ENCODE measurements at places on chromosomes 2 and 18. TPM values are rescaled to one million over a fixed set of nuclear protein-coding genes. Genes with fewer than 3 reads are reported as not detected.

Gene CCDC141
- 18.0 TPM for total RNA-seq

Gene RRM2
- 24.8 TPM for total RNA-seq

Gene KIF5C
- 10.8 TPM for total RNA-seq

Gene WNT10A
- total RNA-seq: 1.9 TPM

Gene ASXL3
- total RNA-seq: 16.8 TPM

Gene ACTR3
- total RNA-seq: 151 TPM

Gene SETBP1
- 46.7 TPM for total RNA-seq

Gene NPAS2
- total RNA-seq: 11.8 TPM

Gene B4GALT6
- total RNA-seq: 7.5 TPM

Gene TRIM54
- total RNA-seq: 2.6 TPM

Gene CLEC4F
- not detected for total RNA-seq

Gene SERPINB4
- not detected for total RNA-seq

Gene SNED1
- total RNA-seq: 11.5 TPM

Gene RAB17
- 1.7 TPM for total RNA-seq

Gene DTNB
- 14.0 TPM for total RNA-seq

Gene UGT1A5
- total RNA-seq: 0.79 TPM

Gene NAB1
- 141 TPM for total RNA-seq

Gene OTOS
- not detected for total RNA-seq

Measured in urinary bladder (tissue), 4 donors.